ENCODE measurements at places on chromosomes 2 and 18. TPM values are rescaled to one million over a fixed set of nuclear protein-coding genes. Genes with fewer than 3 reads are reported as not detected.

The RAB12 gene
- 17.4 TPM for total RNA-seq

The CIDEA gene
- not detected for total RNA-seq

The PPP1R1C gene
- 1.0 TPM for total RNA-seq

The SNED1 gene
- total RNA-seq: 9.4 TPM

The ESPNL gene
- total RNA-seq: 0.06 TPM
